ENCODE measurements at places on chromosomes 16 and 17.

- DNase-seq, result peak; percentile 91
These were observed 7.0 kb upstream of the ARHGAP23 start for GRCh38 chr17:38421171-38421841.

DNA sequence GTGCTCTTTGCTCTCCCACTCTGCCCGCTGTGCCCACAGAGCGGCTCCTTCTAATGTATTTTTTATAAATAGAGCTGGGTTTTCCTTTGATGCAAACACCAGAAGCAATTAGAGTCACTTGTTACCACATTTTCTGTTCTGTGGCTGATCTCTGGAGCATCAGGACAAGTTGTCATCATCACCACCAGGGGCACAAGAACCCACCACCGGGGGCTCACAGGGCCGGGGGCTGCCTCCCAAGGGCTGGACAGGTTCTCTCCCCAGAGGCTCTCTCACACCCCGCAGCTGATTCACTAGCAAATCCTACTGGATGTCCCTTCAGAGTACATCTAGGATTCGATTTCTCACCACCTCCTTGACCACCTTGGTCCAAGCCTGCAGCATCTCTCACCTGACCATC is 18.5 kb downstream of the C16orf82 start:
- DNase-seq, result no peak

GRCh38 chr17:34820922-34821321 is 140.3 kb downstream of the CCT6B start:
- no peak for DNase-seq

DNA sequence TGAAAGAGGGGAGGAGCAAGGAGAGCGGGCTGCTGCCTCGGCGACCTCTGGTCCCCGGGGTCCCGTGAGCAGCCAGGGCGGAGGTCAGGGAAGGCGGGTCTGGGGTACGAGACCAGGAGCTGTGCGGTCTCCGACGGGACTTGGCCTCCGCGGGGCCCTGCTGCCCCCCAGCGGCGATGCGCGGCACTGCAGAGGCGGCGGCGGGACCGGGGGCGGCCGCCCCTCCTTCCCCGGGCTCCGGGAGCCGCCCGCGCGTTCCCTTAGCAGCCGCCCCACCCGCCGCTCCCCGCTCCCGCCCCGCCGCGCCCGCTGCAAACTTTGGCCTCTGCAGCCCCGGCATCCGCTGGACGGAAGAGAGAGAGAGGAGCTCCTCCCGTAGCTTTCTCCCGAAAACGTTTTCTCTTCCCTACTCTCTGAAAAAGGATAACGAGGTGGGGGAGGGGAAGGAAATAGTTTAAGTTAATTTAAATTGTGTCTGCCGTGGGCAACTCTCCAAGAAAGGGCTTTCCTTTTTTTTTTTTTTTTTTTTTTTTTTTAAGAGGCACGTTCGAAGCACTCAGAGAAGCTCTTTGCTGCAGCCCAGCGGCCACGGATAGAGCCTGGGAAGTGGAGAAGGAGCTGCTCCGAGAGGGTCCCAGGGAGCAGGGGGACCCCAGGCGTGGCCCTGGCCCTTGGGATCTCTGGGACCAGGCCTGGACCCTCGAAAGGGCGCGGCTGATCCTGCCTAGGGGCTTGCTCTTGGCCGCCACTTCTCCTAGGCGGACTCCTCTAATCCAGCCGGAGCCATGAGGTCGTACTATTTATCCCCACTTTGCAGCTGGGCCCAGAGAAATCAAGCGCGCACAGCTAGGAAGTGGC is 43.2 kb downstream of the C16orf82 start:
- peak; percentile 69 for DNase-seq

DNA sequence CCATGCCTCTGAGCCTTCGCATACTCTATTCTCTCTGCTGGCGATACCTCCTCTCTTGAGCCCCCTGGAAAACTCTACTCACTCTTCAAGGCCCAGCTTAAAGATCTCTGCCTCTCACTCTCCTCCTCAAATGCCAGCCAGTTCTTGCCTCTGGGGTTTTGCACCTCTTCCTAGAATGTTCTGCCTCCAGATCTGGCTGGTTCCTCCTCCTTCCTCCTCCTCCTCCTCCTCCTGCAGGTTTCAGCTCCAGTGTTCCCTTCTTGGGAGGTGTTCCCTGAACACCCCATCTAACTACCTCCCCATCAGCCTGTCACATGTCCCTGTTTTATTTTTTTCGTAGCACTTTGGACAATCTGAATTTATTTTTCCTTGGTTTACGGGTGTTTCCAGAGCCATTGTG is 35.1 kb upstream of the SBK1 start:
- DNase-seq, result no peak

DNA sequence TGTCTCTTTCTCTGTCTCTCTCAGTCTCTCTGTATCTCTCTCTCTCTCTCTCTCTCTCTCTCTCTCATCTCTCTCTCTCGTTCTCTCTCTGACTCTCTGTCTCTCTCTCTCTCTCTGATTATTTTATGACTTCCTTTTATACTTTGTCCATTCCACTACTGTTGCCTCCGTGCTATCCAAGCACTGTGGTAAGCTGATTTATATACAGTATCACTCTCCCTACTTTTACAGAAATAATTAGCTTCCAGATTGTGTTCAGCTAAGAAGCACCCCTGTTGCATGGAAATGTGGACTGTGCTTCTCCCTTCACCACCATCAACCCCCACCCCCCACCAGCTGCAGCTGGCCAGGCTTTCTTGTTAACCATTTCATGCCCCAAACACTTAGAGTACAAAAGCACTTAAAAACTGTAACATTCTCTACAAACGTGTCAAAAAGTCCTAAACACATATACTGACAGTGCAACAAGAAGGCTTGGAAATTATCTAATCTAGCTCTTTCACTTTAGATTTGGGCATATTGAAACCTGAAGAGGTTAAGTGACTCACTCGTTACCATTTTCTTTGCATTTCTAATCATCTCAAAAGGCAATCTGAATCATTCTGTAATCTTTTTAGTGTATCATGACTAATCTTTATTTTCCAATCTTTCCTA is 11.6 kb upstream of the TMEM100 start:
- no peak for DNase-seq

- peak; percentile 63 for DNase-seq
These were observed 10.4 kb downstream of the BANP start for GRCh38 chr16:87961623-87962022.

- DNase-seq, result no peak
These were observed 592.3 kb downstream of the TMEM114 start for GRCh38 chr16:7997966-7998365.

DNA sequence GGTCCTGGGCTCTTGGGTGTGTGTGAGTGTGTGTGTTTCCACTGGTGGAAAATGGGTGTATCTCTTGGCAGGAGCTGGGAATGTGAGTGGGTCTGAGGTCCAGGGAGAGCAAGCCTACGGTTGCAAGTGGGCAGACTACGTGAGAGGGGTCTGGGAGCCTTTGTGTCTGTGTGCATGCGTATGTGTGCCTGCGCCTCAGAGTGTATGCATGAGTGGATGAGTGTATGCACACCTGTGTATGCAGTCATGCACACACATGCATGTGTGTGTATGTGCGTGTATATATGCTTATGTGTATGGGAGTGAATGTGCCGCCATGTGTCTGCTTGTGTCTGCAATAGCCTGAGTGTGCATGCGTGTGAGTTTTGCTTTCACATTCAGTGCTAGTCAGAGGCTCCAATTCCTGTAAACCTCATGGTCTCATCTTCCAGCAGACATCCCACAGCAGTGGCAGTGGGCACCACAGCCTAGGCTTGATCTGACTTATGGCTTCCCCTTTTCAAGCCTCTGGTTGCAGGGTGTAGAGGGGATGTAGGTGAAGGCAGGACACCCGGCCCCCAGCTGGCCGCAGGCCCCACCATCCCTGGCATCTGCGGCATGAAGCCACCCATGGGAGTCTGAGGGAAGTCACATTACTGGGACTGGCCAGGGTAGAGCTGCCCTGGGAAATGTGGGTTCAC is 19.7 kb upstream of the RMI2 start:
- DNase-seq, result no peak

DNA sequence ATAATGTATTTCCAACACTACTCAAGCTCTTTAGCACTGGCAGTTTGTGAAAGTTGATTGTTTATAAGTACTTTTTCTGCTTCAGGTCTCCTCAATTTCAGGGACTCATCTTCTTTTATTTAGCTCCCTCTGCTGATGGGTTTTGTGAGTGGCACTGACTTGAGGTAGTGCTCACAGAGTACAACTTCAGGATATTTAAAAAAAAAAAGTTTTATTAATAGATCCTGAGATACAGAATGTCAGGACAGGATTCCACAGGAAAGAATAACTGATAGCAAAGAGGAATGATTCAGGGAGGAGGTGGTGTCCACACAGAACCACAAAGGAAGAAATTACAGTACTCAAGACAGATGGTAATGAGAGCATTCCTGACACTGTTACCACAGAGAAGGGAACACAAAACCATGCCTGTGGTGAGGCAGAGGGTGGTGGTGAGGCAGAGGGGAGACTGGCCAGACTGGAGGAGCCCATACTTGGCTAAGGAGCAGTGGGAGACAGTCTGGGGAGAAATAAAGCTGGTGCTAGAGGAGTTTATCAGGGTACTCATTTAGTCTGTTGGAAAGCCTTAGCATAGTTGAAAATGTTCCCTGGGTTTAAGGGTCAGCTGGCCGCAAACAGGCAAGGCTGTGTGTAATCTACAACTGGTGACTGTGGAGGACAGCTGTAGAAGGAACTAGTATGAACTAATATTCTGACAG is 63.7 kb downstream of the SPAG9 start:
- DNase-seq, result peak; percentile 88

- DNase-seq, result peak; percentile 47
These were observed 38.8 kb downstream of the BAHCC1 start for GRCh38 chr17:81434072-81434471.

GRCh38 chr17:32870027-32870670 is 6.8 kb downstream of the MYO1D start:
- peak; percentile 46 for DNase-seq

DNA sequence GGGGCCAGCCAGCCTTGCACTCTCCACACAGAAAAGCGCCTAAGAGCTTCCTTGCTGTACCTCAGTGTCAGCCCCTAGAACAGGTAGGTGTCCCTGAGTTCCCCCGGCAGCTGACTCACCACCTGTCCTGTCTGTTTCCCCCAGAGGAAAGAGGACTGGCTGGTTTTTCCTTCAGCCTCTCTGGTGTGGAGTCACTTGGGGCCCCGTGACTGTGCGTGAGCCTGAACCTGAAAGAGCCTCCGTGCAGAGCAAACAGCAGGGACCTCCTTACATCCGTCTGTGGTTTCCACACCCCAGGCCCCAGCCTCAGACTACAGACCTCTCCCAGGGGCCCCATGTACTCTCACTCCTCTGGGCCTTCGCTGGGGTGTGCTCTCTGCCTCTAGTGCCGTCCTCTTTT is 87.8 kb downstream of the GNAO1 start:
- no peak for DNase-seq

GRCh38 chr16:73022534-73022933 is 25.4 kb downstream of the ZFHX3 start:
- no peak for DNase-seq

GRCh38 chr16:7017006-7017662 is 315.5 kb upstream of the RBFOX1 start:
- no peak for DNase-seq

DNA sequence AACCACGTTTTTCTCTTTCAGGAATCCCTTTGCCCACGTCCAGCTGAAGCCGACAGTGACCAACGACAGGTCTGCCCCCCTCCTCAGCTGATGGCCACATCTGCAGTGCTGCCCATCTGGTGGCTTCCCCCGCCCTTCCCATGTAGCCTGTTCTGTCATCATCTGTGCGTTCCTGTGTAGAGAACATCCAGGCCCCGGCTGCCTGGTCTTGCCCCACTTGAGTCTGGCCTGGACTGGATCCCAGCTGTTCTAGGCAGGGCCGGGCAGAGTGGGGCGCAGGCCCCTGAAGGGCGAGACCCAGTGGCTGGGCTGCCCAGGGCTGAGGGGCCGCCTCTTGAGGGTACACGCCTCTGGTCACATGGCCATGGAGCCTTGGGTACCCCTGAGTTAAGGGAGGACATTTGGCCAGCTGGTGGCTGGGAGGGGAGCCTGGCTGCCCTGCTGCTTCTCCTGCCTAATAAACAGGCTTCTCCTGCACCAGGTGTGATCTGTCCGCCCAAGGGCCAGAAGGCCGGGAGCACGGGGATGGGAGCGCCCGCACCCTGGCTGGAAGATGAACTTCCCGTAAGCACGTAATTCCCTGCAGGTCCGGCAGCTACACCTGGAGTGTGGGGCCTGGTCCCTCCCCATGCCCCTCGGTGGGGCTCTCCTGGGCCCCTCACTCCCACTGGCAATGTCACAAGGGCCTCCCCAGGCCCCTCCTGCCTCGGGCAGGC is 49.4 kb upstream of the PVALEF start:
- DNase-seq, result no peak

DNA sequence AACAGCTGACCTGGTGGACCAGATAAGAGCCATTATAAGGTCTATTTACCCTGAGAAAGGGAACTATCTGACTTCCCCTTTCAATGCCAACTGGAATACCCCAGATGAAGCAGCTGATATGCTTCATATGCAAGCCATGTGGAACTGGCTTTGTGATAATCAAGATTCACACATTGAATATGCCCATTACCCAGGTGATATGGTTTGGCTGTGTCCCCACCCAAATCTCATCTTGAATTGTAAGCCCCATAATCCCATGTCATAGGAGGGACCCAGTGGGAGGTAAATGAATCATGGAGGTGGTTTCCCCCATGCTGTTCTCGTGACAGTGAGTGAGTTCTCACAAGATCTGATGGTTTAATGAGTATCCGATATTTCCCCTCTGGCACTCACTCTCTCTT is 42.1 kb downstream of the IKZF3 start:
- no peak for DNase-seq

- no peak for DNase-seq
These were observed 11.0 kb downstream of the C17orf67 start for GRCh38 chr17:56822725-56823124.

- DNase-seq, result no peak
These were observed 53.8 kb downstream of the MYO18A start for GRCh38 chr17:29126268-29126930.

DNA sequence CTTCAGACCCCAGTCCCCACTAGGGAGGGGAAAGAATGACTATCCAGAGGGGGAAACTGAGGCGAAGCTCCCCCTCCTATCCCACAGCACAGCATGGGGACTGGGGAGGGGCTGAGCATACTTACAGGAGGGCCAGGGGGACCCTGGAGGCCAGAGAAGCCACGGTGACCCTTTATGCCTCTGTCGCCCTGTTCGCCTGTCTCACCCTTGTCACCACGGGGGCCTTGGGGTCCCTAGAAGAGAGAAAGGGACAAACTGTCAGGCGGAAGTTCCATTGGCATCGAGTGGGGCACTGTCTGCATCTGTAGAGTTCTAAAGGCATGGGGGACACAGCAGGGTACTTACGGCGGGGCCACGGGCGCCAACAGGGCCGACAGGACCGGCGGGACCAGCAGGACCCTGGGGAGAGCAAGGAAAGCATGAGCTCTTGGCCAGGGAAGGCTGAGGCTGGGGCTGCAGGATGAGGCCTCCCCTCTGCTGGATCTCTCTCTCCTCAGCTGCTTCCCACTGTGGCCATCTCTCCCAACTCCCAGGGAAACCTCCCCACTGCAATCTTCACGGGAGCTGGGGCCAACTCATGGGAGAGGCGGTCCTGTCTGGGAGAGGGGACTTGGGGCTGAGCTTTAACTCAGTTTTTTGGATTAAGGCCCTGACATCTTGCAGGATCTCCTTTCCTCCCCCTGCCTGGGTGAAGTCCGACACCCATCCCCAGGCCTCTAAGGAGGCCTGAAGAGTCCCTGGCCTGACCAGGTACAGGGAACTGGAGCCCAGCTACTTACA is 13.5 kb downstream of the COL1A1 start:
- peak; percentile 87 for DNase-seq

Data from fibroblast of skin of back (primary cell).